Breast epithelium (tissue), 4 donors: ENCODE measurements at places on chromosomes 2 and 18. TPM values are rescaled to one million over a fixed set of nuclear protein-coding genes. Genes with fewer than 3 reads are reported as not detected.

ALPP gene
- total RNA-seq: not detected

LAMA3 gene
- total RNA-seq: 43.4 TPM

CDH7 gene
- 0.16 TPM for total RNA-seq

PSMA8 gene
- total RNA-seq: not detected

AQP12B gene
- total RNA-seq: not detected

MC2R gene
- total RNA-seq: not detected

NR4A2 gene
- 29.4 TPM for total RNA-seq

OR6B2 gene
- total RNA-seq: not detected

CABYR gene
- total RNA-seq: 4.5 TPM
